Stimulated activated CD4-positive, alpha-beta T cell treated with anti-CD3 and anti-CD28 coated beads, TNF-alpha, amount 100 ng/mL, for 48 hours (primary cell): ENCODE measurements at places on chromosomes 2 and 18.

GRCh38 chr2:139142252-139142880, 362.2 kb upstream of the NXPH2 start:
- DNase-seq, result no peak

- no peak for DNase-seq
Measured at GRCh38 chr2:29174937-29175336, 59.7 kb downstream of the CLIP4 start.

GRCh38 chr2:207513551-207514257, 16.1 kb upstream of the CREB1 start:
- DNase-seq, result no peak

DNA sequence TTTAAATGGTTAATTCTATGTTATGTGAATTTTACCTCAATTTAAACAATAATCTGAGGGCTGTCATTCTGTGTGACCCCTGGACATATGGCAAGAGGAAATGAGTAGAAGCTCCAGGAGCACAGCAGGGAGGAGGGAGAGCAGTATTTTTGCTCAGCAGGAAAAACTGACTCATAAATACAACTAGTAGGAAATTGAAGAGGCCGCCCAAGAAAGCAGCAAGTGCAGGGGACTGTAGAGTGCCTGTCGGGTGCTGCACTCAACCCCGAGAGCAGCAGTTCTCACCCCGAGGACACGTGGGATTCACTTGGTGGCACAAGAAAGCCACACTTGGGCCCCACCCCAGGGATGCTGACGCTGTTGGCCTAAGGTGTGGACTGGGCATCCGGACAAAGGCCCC, 60.8 kb downstream of the NPAS2 start:
- DNase-seq, result no peak

DNA sequence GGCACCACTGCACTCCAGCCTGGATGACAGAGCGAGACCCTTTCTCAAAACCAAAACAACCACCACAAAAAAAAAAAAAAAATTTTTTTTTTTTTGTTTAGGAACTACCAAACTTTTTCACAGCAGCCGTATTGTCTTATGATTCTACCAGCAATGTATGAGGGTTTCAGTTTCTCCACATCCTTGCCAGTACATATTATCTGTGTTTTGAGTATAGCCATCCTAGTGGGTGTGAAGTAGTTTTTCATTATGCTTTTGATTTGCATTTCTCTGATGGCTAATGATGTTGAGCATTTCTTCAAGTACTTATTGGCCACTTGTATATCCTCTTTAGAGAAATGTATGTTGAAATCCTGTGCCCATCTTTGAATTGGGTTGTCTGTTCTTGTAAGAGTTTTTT, 51.7 kb downstream of the COX7A2L start:
- DNase-seq, result no peak

DNA sequence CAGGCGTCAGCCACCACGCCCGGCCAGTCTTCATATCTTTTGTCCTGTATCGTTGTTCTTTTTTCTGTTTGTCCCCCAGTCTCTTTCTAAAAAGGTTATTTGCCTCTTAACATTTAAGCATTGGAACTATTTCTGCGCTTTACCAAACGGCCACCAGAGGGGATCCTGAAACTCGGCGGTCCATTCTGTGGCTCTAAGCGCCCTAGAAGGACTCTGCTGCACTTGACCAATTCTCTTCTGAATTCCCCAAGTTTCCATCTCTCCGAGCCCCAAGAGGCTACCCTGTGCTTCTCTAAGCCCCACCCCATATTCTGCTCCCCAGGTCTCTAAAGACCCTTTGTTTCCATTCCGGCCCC, 33.1 kb upstream of the REG3G start:
- no peak for DNase-seq

- DNase-seq, result no peak
Measured at GRCh38 chr18:9749611-9750010, 41.5 kb downstream of the RAB31 start.

DNA sequence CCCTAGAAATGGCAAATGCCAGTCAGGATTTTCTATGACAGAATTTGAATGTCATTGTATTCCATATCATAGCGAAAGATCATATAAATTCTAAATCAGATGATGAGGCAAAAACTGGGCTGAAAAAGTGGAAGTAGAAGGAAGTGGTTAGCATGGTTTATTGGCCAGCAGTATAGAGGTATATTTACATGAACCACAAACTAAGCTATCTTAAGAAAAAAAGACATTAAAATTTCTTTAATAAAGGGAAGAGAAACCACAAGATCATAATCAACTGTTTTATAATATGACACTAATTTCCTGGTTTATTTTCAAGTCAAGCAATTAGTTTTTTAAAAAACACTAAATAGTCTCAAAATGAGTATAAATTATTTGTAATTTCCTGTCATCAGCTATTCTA, 123.2 kb upstream of the LRP1B start:
- no peak for DNase-seq

DNA sequence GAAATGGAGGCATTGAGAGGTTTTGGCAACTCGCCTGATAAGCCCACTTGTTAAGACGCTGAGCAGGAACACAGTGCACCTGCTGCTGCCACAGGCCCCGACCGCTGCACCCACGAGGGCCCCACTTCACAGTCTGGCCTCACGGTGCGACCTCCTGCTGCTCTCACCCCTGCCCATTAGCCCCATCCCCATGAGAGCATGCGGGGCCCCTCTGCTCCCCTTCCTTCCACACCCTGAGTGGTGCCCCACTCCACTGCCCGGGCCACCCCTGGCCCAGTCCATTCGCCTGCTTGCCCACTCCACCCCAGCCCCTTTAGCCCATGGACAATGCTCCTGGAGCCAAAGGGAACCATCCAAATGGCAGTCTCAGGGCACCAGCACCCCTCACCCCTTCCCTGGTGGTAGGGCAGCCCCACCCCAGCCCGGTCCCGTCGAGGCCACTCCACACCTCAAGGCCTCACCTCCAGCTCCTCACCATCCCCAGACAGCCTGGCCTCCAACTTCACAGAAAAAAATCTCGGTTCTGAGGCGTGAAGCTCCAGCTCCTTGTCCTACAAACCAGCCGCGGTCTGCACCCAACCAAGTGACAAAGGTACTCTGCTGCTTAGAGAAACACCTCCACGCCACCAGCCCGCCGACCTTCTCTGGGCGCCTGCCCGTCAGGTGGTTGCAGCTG, 6.7 kb upstream of the GPR55 start:
- no peak for DNase-seq

GRCh38 chr2:9760902-9761228, 82.4 kb upstream of the TAF1B start:
- no peak for DNase-seq

DNA sequence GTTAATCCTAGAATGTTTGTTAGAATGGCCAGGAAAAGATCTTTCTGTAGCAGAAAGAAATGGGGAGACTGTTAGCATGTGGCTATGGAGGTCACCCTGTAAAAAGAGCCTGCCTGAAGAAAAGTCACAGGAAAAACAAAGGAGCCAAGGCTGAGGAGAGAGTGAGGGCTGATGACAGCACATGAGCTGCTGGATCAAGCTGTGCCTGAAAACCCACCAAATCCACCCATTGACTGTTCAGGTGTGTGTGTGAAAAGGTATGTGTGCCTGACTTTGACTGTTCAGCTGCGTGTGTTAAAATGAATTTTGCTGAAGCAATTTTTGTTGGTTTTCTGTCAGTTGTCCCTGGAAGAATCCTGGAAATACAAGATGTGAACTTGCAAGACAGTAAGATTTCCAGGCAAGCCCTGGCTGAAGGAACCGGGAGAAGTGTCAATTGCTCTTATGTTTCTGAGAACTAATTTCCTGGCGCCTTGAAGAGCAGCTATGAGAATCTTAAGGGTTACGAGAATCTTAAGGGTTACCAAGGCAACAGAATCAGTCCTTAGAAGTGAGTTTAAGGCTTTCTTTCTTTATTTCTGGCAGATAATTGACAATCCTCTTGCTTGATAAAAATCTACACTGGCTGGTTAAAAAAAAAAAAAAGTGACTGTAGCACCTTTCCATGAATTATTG, 73.0 kb upstream of the LGALSL start:
- no peak for DNase-seq

DNA sequence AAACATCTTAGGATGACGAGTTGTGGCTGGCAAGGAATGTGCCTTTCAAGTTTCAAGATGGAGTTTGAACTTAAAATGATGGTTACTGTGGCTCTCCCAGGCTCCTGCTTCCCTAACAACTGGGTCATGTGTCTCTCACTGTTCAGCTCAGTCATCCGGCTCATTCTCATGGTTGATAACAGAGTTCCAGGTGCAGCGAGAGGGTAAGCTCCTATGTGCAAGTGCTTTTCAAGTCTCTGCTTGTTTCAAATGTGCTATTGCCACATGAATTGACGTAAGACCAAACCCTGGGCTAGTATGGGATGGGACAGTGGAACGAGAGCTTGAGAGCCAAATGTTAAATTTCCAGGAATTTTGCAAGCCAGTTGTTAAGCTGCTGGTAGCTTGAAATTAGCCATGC, 19.5 kb upstream of the PUM2 start:
- no peak for DNase-seq

DNA sequence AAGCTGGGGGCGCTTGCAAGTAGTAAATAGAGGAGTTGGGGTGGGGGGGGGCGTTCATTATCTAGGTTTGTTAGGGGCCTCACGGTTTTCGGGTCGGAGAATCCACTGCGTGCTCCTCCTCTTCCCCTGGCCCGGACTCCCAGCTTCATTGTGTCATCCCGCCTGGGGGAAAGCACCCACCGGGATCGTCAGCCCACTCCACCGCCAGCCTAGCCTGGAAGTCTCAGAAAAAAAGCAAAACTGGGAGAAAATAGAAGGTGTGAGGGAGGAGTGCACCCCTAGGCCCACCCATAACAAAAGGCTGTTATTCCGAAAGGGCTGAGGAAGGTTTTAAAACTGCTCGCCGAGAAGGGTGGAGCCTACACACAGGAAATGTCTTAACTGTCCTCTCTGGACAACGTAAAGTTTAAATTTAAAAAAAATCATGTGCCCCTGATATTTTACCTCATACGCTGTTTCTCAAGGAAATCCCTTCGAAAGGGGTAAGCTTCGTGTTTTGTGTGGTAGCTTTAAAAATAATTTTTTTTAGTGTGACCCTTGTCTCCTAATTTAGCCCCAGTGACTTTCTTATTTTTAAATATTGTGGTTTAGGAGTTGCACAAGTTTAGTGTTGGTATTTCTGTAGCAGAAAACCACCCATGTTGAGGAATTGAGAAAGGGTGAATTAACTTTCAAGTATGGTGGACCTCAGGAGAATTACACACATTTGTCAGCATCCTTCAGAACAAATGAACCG, 104.2 kb downstream of the SPTBN1 start:
- no peak for DNase-seq

DNA sequence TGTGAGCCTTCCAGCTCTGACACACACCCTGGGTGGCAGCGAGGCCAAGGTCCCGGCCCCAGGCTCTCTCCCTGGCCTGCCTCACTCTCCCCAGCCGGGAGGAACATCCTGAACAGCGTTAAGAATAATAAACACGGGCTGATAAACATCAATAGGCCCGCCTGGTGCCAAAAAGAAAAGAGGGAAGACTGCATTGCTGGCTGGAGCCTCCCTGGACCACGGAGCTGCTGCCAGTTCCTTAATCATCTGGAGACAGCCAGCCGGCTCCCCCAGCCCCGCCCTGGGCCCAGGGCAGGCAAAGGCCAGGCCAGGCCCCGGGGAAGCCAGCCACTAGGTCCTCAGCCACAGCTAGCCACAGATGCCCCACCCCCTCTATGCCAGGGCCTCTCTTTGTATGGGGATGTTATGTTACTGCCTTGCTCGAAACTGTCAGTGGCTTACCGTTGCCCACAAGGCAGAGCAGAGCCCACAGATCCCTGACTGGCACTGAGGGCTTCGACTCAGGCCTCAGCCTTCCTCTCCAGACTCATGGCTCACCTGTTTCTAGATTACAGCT, 293.7 kb downstream of the DYSF start:
- no peak for DNase-seq

- no peak for DNase-seq
Measured at GRCh38 chr2:239816576-239817467, 208.3 kb downstream of the NDUFA10 start.

DNA sequence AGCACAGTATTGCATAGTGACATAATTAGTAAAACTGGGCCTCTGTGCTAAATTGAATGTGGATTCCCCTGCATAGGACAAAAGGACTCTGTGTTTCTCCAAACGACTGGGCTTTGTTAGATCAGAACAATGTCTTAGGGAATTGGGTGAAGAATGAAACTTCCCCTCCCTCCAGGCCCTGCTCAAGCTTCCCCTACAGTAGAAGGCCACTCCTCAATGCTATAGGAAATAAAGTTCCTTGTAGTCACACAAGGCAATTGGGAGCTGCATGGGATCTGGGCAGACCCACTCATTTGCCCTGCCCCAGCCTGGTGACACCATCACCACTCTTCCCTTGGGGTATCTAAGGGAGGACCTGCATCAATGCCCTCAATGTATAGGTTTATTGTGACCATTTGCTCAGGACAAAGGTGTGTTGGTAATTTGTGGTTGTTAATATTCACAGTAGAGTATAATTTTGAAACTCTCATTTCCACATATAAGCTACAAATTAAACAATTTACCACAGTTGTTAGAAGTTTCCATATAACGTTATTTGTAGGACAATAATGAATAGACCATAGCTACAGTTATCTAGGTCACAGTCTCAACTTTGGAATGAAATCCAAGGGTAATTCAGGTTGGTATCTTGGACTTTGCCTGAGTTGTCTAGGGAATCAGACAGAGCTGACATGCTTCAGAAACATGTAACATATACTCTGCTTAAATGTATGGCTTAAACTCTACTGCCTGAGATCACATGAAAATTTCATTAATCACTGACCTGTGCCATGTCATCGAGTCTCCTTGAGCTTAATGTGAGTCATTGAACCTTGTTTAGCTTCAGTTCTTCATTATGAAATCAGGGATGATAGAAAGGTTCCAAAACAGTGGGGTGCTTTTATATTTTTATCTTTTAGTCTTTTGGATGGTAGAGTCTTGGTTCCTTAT, 64.8 kb upstream of the DARS1 start:
- DNase-seq, result no peak

- DNase-seq, result no peak
Measured at GRCh38 chr2:10160203-10160955, 37.8 kb downstream of the RRM2 start.

DNA sequence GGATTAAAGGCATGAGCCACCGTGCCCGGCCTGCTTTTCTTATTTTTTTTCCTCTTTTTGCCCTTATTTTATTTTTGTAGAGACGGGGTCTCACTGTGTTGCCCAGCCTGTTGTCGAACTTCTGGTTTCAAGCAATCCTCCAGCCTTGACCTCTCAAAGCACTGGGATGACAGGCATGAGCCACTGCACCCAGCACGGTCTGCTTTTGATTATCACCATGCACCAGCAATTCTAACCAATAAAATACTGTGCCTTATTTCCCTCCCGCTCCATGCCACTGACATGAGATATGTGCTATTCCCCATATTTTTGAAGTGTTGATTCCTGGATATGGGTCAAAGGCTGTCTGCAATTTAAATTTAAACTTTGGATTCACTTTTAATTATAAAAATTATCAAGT, 42.9 kb downstream of the ACYP2 start:
- no peak for DNase-seq
